Upper lobe of right lung (tissue), 1 donor: ENCODE measurements at places on chromosomes 11 and 22. TPM values are rescaled to one million over a fixed set of nuclear protein-coding genes. Genes with fewer than 3 reads are reported as not detected.

Gene TSPAN18
- total RNA-seq: 46.4 TPM

Gene ACO2
- total RNA-seq: 84.1 TPM

Gene SMCO4
- 55.7 TPM for total RNA-seq

Gene CNIH2
- total RNA-seq: 1.6 TPM

Gene PHF21B
- 0.12 TPM for total RNA-seq

DNA sequence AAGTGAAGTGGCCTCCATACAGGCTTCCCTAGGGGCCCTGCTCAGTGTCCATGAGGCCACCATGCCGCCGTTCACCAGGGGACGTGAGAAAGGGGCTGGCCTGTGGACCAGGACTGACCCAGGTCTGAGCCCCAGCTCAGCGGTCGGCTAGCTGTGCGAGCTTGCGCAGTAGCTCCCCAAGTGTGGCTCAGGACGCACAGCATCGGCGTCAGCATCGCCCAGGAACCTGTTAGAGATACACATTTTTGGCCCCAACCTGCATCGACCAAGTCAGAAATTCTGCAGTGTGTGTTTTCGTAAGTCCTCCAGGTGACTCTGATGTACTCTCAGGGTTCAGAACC lies 429 bp downstream of the TP53AIP1 start:
- H3K4me1 ChIP-seq: no peaks in the 10 kb centered on the region
- no peaks in the 10 kb centered on the region for H3K36me3 ChIP-seq
- no peak overlapping the region for H3K4me3 ChIP-seq
- H3K27ac ChIP-seq: no peak overlapping the region
- DNase-seq: no peak
- no peaks in the 10 kb centered on the region for H3K27me3 ChIP-seq

DNA sequence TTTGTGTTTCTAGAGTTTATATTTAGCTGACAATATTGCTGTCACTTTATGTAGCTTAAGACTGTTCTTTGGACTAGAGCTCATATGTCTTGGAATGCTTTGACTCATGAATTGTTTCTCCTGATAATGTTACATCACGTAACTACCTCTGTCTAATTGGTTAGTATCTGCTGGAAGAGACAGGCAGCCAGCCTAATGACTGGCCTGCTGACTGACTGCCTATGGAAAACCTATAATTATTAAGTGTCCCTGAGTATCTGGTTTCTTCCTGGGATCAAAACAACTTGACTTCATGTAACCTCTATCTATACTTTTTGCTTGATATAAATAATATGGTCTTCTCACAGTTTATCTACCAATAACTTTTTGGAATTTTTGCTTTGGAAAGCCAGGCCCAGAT lies 9.4 kb downstream of the SOX6 start:
- DNase-seq: no peak
- H3K27ac ChIP-seq: no peak overlapping the region
- no peaks in the 10 kb centered on the region for H3K36me3 ChIP-seq
- no peaks in the 10 kb centered on the region for H3K4me1 ChIP-seq

DNA sequence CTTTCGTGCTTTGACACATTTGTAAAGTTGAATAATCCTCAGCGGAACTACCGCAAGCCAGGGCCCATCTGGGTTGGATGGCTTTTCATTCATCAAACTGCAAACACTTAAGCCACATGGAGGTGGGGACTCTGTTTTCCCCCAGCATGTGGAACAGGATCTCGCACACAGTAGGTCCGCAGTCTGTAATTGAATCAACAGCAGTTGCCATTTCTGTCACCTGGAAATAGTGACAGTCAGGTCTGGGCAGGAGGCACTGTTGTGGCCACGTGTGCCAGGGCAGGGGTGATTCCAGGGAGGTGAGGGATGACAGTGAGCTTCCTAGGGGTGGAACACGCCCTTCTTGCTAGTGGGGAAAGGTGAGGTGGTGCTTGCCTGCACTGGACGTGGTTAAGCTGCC lies 50.7 kb upstream of the ANO1 start:
- no peak overlapping the region for H3K4me3 ChIP-seq
- DNase-seq: no peak
- H3K27ac ChIP-seq: no peak overlapping the region
- no peaks in the 10 kb centered on the region for H3K4me1 ChIP-seq
- no peaks in the 10 kb centered on the region for H3K36me3 ChIP-seq

DNA sequence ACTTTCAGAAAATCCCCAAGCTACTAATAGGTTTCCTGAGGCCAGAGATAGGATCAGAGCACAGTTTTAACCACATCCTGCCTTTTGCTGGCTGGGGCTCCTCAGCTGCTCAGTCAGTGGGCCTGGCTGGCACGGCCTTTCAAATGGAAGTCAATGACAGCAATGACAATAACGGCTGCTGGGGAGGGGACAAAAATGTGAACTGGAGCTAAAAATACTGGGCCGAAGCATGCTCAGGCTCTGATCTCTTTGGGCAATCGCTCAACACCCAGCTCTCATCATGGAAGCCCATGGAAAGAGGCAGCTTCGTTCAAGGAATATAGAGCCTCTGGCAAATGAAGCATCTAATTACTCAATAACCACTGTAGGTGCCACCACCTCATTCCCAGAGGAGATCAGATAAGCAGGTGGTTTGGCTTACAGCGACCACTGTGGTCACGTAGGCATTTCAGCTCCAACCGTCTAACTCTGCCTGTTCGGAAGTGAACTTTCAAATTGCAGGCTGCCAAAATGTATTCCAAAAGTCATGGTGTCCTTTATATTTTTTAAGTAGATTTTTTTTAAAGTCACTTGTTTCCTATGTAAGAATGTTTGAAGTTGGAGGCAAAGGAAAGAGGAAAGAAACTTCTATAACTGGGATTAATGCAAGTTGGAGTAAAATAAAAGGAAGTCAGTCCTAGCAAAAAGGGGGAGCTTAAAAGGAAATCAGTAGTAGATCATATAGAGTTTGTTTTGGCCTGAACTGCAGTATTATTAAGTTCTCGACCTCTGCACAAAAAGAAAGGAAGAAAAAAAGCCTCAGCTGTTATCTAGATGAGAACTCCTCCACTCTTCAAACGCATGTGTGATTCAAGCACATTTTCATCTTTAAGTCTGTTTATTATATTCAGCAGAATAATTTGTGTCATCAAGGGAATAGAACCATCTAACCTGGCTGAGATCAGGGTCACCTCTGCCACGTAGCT lies 14.1 kb downstream of the WT1 start:
- H3K27ac ChIP-seq: no peak overlapping the region
- no peak overlapping the region for H3K4me3 ChIP-seq
- DNase-seq: no peak
- H3K36me3 ChIP-seq: no peaks in the 10 kb centered on the region
- no peaks in the 10 kb centered on the region for H3K4me1 ChIP-seq

DNA sequence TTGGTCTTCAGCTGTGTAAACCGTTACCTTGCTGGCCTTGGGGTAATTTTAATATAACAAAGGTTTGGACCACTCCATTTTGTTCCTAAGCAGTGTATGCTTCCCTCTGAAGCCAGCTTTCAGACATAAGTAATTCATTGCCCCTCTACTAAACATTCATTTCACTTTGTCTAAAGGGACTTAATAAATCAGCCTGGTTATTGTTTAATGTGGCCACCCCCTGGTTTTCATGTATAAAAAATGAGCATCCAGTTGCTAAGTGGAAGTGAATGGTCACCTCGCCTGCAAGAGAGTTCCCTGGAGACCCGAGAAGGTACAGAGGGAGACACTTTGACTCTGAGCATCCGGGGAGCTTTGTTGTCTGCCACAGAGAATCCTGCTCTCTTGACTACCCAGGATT lies 3.9 kb downstream of the ABTB2 start:
- no peak overlapping the region for H3K4me3 ChIP-seq
- no peak overlapping the region for H3K27ac ChIP-seq
- no peaks in the 10 kb centered on the region for H3K36me3 ChIP-seq

- H3K4me3 ChIP-seq: no peak overlapping the region
- H3K36me3 ChIP-seq: peaks cover 5% of the 10 kb centered on the region
- no peak for DNase-seq
Measured at GRCh38 chr11:227824-228379, 8.2 kb downstream of the SIRT3 start.

GRCh38 chr11:72598906-72599305 lies 75.3 kb downstream of the PDE2A start:
- H3K36me3 ChIP-seq: no peaks in the 10 kb centered on the region
- no peaks in the 10 kb centered on the region for H3K27me3 ChIP-seq
- no peak overlapping the region for H3K27ac ChIP-seq

- no peaks in the 10 kb centered on the region for H3K36me3 ChIP-seq
- DNase-seq: no peak
- H3K4me3 ChIP-seq: no peak overlapping the region
- H3K27me3 ChIP-seq: no peaks in the 10 kb centered on the region
- H3K27ac ChIP-seq: no peak overlapping the region
Measured at GRCh38 chr11:19650467-19650866, 62.2 kb upstream of the NAV2 start.

DNA sequence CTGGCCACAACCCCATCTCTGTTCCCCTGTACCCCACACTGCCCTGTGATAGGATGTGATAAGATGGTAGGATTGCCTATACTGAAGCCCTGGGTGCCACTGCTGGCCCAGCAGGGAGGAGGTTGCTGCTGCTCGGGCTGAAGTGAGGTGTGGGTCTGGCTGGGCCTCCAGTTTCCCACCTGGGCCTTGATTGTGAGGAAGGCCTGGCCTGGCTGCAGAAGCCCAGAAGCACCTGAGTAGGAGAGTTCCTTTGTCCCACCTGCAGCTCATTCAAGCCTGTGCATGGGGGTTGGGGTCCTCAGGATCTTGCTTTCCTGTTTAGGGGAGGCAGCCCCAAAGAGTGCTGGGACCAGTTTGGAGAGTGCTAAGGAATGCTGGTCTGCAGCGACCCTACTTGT lies 3.3 kb downstream of the ST3GAL4 start:
- H3K36me3 ChIP-seq: no peaks in the 10 kb centered on the region
- no peaks in the 10 kb centered on the region for H3K27me3 ChIP-seq
- DNase-seq: peak; percentile 47
